Activated T-helper 17 cell treated with anti-CD3 and anti-CD28 coated beads, Interleukin-2, amount 50 U/mL, for 72 hours (primary cell): ENCODE measurements at places on chromosomes 4 and X.

GRCh38 chr4:84258905-84259830, 239.9 kb downstream of the NKX6-1 start:
- no peak for ATAC-seq

GRCh38 chrX:135421932-135422809, at the start of gene SMIM10L2A:
TSS of gene SMIM10L2A (plus strand) at chrX:135421944. CDS start at chrX:135422132, 188 bp downstream.
- ATAC-seq, result peak; percentile 73

- ATAC-seq, result no peak
Measured at GRCh38 chr4:90317785-90318184, 190.6 kb downstream of the CCSER1 start.

GRCh38 chrX:40374486-40374885, 206.3 kb upstream of the ATP6AP2 start:
- no peak for ATAC-seq

DNA sequence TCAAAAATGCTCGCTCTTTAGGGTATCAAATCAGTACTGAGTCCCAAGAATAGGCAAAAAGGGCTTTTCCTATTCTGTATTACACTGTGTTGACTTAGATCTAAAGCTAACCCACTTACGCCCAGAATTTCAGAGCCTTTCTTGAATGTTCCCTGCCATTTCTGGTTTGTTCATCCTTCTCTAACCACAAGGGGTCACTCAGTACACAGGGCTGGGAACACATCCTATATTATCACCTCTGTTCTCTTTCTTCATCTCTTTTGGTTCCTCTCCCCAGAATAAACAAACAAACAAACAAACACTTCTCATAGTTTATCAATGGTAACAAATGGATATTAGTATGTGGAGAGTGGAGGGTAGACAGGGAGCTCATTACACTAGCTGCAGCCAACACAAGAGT, 25.5 kb upstream of the MORC4 start:
- ATAC-seq, result no peak

- ATAC-seq, result no peak
Measured at GRCh38 chr4:17317526-17317925, 194.4 kb downstream of the QDPR start.

DNA sequence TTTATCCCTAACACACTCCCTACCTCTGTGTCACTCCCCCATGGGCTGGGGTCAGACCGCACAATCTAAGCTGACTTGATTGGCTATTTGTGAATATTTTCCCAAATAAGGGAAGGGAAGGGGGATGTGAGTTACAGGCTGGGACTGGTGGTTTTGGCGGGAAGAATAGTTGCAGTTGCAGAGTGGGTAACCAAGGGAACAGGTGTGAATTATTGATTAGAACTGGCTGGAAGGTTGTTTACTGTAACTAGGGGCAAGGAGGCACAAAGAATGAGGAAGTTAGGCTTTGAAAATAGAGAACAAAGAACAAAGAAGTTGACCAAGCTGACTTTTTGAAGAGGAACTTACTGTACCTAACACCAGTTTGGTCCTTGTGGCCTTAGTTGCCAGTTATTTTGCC, 88.0 kb upstream of the XAGE2 start:
- ATAC-seq, result no peak

GRCh38 chr4:113020966-113021365, 28.5 kb upstream of the ANK2 start:
- ATAC-seq, result no peak
